ENCODE measurements at places on chromosomes 1 and 21.

DNA sequence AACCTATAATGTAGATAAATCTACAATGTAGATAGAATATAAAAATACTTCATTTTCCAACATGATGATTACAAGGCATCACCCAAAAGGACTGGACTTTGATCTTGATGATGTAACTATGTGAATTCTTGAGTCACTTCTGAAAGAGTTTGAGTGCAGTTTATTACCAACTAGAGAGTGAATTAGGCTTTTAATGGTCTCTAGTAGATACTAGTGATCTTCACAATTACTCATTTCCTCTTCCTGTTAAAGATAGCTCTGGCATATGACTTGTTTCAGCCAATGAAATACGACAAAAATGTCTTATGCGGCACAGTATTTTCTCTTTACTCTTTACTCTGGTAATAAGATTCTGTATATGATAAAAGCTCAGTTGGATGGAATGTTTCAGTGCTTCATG lies 1588.1 kb upstream of the B3GALT2 start:
- no peak for DNase-seq

- no peak for DNase-seq
Observed at GRCh38 chr1:5296557-5297179, 642.3 kb downstream of the AJAP1 start.

- DNase-seq = no peak
Observed at GRCh38 chr1:24931146-24931467, 1.0 kb upstream of the RUNX3 start.

- DNase-seq = no peak
Observed at GRCh38 chr1:48943393-48943792, 166.7 kb upstream of the BEND5 start.

DNA sequence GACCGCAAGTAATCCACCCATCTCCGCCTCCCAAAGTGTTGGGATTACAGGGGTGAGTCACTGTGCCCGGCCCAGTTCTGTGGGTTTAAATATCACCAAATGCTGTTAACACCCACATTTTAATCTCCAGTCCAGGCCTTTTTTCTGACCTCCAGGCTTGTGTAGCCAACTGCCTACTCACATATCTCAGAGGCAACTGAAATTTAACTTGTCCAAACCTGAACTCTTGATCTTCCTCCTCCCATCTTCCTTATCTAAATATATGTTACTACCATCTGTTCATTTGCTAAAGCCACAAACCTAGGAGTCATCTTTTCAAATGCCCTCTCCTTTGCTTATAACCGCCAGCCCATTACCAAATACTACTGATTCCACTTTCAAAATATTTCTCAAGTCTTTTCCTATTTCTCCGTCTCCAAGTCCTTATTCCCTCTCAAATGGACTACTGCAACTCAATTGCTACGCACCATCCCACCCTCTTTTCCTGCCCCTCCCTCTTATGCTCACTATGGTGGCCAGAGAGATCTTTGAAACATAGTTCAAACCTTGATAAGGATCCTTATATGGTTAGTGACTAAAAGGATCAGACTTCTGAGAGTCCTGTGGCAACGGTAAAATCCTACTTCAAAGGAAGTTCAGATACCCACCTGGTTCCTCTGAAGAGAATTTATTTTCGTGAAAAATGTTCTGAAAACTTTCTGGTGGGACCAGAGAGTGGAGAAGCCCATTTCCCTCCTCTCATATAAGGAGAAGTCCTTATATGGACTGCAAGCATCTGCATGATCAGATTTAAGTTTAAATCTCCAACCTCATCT lies 78.5 kb upstream of the CDC42BPA start:
- no peak for DNase-seq

DNA sequence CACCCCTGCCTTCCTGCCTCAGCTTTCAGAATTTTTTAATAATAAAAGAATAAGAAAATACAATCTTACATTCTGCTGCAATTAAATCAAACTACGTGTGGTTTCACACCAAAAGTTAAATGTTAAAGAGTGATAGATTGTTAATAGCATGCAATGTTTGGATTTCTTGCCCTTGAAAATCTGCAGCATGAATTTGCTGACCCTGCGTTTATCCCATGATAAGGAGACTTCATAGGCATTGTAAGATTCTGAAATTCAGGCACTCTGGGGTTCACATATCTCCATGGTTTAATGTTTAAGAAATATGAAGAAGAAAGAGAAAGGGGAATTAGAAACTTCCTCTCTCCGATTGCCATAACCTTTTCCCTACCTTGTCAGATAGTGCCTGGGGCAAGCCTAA lies 1616.2 kb upstream of the B3GALT2 start:
- DNase-seq = no peak

DNA sequence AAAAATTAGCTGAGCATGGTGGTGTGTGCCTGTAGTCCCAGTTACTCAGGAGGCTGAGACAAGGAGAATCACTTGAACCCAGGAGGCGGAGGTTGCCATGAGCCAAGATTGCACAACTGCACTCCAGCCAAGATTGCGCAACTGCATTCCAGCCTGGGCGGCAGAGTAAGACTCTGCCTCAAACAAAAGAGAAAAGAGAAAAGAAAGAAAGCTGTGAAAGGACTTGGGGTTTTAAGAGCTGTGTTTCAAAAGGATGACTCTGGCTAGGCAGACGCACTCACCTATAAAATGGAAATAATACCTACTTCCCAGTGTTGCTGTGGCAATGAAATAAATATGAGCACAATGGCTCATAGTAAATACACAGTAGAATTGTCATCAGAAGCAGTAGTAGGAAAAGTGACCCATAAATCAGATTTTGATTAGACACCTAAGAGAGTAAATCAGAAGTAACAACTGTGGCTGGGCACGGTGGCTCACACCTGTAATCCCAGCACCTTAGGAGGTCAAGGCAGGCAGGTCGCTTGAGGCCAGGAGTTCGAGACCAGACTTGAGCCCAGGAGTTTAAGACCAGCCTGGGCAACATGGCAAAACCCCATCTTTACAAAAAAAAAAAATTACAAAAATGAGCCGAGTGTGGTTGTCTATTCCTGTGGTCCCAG lies 45.9 kb upstream of the PUM1 start:
- no peak for DNase-seq

GRCh38 chr21:45380566-45380965 lies 24.4 kb upstream of the COL18A1 start:
- DNase-seq = no peak

DNA sequence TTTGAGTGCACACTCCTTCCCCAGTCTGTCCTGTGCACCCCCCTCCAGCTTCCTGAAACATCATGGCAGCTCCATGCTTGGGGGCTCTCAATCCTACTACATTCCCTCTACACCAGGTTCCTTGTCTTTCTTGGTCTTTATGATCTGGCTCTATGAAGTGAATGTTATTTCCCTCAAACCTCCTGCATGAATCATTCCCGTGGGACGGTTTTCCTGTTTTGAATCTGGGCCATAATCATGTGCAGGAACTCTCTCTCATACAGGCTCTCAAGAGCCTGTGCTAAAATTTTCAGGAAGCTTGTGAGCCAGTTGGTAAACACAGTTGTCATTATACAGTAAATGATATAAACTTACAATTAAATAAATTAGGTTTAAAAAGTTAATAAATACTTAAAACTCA lies 89.8 kb upstream of the KCNE2 start:
- no peak for DNase-seq

GRCh38 chr1:64051796-64052195 lies 151.6 kb upstream of the UBE2U start:
- DNase-seq = no peak

All from activated CD4-positive, alpha-beta T cell treated with anti-CD3 and anti-CD28 coated beads, Interleukin-2, amount 50 U/mL, for 1 hour (primary cell).